Aorta (tissue), 5 donors: ENCODE measurements at places on chromosomes 3 and 15. TPM values are rescaled to one million over a fixed set of nuclear protein-coding genes. Genes with fewer than 3 reads are reported as not detected.
A peak's percentile ranks its signal among the peaks of the same experiment; 100 is the strongest.

Gene CLSTN2
- total RNA-seq = 20.6 TPM

Gene OR5K2
- not detected for total RNA-seq

Gene OSTN
- total RNA-seq = 2.0 TPM

Gene BLM
- 0.94 TPM for total RNA-seq

Gene RTP4
- 3.5 TPM for total RNA-seq

Gene CCDC54
- not detected for total RNA-seq

Gene EOGT
- 134 TPM for total RNA-seq

Gene MCF2L2
- total RNA-seq = 0.75 TPM

Gene THAP10
- total RNA-seq = 0.90 TPM

Gene CELF6
- 1.0 TPM for total RNA-seq

Gene DUOXA2
- total RNA-seq = not detected

Gene TYRO3
- total RNA-seq = 6.0 TPM

Gene ADAMTS7
- 23.9 TPM for total RNA-seq

Gene MINDY4B
- not detected for total RNA-seq

DNA sequence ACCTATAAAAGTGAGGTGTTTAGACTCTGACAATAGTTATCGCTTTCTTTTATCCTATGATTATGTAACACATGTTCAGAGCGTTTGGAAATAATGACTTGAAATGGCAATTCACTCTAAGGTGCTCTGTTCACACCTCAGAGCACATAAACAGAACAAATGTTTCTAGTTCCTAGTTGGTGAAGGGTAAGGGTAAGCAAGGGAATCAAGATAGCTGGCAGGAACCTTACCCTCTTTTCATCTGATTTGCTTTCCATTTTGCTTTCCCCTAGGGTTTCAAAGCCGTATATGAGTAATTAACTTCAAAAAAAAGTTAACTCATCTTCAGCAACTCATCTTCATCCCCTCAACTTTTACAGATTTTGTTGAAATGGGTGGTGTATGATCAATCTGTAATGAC lies 2.3 kb upstream of the ATOSA start:
- no peak for DNase-seq

DNA sequence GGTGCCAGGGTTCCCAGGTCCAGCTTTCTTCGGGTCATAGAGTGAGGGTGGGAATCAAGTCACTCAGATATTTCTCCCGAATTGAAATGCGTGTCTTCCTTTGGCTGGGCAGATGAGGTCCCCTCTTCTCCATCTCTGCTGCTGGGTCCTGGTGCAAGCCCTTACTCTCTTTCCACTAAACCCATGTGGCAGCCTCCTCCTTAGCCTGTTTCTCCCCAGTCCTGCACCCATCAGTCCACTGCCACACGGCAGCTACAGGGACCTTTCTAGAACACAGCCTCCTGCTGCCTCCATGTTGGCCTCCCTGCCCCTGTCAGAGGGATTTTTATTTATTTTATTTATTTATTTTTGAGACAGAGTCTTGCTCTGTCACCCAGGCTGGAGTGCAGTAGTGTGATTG lies 237.4 kb upstream of the CTDSPL start:
- no peak for DNase-seq

GRCh38 chr3:182617500-182617899 lies 175.8 kb upstream of the ATP11B start:
- DNase-seq = no peak

- DNase-seq = no peak
Measured at GRCh38 chr3:156586905-156587759, 32.2 kb upstream of the SSR3 start.

DNA sequence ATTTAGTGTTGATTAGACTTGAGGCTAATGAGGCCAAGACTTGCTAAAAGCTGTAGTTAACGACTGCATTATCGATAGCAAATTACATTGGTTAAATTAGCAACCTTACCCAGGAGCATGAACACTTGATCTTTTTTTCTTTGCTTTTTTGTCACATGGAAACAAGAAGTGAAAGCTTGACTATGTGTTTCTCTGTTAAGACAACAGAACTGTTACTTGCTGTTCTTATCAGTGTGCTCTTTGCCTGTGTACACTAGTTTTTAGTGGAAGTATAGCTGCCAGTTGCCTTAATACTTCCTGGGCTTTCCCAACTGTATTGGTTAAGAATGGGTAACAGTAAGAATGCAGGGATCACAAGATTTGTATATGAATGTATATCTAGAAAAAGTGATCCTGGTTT lies 625.5 kb downstream of the NAALADL2 start:
- DNase-seq = no peak

- DNase-seq = peak; percentile 72
Measured at GRCh38 chr3:194298331-194299227, 52.5 kb downstream of the CPN2 start.

- DNase-seq = no peak
Measured at GRCh38 chr3:47581422-47581821, 2.8 kb upstream of the CSPG5 start.

GRCh38 chr15:37046876-37047614 lies 53.3 kb downstream of the MEIS2 start:
- DNase-seq = no peak

DNA sequence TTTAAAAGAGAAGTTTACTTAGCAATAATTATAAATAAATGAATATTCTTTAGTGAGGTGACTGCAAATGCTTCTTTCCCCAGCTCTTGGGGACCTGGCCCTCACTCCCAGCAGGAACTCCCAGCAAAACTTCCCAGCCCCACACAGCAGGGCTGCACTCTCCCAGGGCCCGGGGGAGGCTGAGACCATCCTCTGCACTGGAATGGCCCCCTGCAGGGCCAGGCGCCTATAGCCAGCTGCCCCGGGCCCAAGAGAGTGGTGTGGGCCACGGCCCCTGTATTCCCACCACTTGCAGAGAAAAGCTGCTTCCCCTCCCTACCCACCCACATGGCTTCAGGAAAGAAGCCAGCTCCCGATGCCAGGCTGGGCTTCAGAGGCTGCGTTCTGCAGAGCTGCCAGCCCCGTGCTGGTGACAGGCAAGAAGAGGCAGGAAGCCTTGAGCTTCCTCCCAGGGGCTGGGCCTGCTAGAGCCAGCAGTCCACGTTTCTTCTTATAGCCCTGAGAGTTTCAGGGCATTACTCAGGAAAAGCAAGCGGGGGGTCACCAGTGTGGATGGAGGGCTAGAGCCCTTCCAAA lies 20.0 kb downstream of the IDH2 start:
- no peak for DNase-seq

- DNase-seq = no peak
Measured at GRCh38 chr3:129461461-129462146, 21.6 kb downstream of the IFT122 start.

DNA sequence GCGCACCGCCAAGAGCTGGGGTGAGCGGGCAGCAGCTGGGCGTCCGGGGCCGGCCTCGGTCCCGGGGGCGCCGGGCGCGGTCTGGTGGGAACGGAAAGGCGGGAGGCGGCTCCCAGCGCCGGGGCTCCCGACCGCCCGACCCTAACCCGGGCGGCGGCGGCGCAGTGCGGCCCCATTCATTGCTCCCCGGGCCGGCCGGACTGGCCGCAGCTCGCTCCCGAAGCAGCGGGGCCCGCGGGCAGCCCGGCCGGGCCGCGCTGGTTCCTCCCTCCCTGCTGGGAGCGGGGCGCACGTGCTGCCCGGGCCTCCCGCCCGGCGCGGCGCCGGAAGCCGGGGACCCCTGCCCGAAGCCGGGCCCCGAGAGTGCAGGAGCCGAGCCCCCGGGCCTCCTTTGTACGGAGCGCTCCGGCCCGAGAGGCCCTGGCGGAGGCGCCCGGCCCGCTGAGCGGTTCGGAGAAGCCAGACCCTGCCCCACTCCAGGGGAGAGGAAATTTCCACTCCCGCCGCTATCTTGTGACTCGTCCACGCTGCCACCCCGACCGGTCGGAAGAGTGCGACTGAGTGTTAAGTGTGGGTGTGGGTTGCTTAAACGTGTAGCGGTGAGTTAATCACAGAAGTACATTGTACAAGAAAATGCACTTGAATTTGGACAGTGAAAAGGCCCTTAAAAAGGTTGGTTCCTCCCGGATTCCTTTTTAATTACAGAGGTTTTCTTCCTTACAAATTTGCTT lies 613 bp downstream of the ATP1B3 start:
- peak; percentile 83 for DNase-seq

GRCh38 chr3:6022621-6023020 lies 835.1 kb downstream of the EDEM1 start:
- no peak for DNase-seq

GRCh38 chr15:77354063-77354462 lies 65.8 kb downstream of the PEAK1 start:
- DNase-seq = no peak

GRCh38 chr15:71379893-71380292 lies 264.6 kb downstream of the THSD4 start:
- no peak for DNase-seq

GRCh38 chr15:31292391-31293015 lies 34.1 kb upstream of the KLF13 start:
- DNase-seq = no peak

GRCh38 chr15:50854601-50855490 lies 53.6 kb upstream of the AP4E1 start:
- no peak for DNase-seq

DNA sequence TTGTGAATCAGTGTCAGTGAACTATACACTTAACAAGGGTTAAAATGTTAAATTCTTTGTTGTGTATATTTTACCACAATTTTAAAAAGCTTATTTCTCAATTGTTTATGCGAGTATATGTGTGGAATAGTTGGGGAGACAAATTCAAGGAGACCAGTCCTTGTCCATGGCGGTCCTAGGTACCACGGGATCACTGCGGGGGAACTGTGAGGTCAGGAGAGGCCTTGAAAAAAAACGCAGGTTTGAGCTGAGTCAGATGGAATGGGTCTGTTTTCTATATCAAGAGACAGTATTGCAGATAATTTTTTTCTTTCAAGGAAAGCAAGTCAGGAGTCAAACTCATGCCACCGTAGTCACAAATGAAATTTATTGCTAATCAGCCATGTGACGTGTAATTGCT lies 18.5 kb downstream of the IGF1R start:
- no peak for DNase-seq

GRCh38 chr15:81080996-81081395 lies 53.1 kb upstream of the CFAP161 start:
- no peak for DNase-seq

- DNase-seq = no peak
Measured at GRCh38 chr15:91694831-91695210, 158.7 kb upstream of the SLCO3A1 start.

- no peak for DNase-seq
Measured at GRCh38 chr15:39918688-39919385, 1.2 kb downstream of the GPR176 start.

- DNase-seq = no peak
Measured at GRCh38 chr3:54530944-54531343, 396.9 kb downstream of the LRTM1 start.

DNA sequence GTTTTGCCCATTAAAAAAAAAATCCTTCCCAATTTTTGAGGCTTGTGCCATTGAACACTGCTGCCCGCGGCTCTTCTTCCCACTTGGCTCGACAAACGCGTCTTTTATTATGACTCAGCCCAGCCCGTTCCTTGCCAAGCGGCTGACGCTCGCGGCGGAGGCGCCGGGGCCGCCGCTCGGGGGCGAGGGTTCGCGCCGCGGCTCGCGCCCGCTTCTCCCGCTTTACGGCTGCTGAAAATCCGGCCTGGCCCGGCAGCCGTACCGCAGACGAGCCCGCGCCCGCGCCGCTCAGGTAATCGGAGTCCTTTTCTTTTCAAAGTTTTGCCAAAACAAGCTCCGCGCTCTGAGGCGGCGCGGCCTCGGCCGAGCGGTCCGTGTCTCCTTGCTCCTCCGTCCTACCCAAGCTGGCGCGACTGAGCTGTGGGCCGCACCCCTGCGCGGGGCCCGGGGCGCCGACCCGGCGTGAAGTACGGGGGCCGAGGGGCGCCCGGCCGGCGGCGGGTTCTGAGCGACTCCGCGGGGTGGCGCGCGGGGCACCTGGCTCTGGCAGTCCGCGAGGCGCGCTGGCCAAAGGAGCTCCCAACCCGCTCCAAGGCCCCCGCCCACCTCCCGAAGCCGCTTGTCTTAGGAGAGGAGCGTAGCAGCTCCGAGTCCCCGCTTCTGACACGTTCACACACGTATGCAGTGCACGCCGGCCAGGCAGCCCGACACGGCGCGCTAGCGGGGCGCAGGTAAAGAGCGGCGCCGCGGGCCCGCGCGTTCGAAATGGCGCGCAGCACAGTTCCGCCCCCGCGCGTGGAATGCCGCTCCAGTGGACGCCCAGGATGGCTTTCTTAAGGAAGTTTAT lies 418.2 kb upstream of the NAALADL2 start:
- DNase-seq = peak; percentile 95

GRCh38 chr15:58457466-58457965 lies 25.7 kb downstream of the LIPC start:
- no peak for DNase-seq

GRCh38 chr15:66461917-66462316 lies 35.6 kb downstream of the SNAPC5 start:
- no peak for DNase-seq

DNA sequence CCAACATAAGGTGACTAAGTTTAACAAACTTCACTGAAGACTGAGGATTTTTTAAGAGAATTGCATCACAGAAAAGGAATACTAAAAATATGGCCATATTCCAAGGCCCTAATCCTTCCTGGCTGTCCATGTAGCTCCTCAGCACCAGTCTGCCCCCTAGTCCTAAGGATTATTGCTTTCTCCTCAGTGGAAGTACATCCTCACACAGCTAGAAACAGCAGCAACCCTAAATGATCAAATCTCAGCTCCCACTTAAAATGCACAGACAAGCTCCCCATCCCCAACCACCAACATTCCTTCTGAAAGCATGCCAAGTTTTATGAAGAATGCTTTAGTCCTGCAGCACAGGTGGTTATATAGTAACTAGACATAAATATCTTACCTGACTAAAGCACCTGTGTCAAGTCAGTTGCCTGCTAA lies 14.7 kb downstream of the ST3GAL6 start:
- DNase-seq = no peak

GRCh38 chr3:6035626-6036025 lies 825.3 kb upstream of the GRM7 start:
- DNase-seq = no peak

DNA sequence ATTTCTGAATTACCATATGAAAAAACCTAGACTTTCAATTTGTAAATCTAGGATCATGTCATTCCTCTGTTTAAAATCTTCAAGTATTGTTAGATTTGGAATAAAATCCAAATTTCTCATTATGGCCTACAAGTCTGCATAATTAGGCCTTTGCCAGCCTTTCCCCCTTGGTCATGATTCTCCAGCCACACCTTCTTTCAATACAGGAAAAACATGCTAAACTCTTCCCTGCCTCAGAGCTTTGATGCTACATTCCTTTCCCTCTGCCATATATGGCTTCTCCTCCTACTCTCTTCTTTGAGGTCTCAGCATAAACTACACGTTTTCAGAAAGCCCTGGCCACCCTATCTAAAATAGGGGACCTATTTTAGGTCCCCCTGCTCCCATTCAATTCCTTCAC lies 48.5 kb downstream of the TM6SF1 start:
- DNase-seq = no peak

DNA sequence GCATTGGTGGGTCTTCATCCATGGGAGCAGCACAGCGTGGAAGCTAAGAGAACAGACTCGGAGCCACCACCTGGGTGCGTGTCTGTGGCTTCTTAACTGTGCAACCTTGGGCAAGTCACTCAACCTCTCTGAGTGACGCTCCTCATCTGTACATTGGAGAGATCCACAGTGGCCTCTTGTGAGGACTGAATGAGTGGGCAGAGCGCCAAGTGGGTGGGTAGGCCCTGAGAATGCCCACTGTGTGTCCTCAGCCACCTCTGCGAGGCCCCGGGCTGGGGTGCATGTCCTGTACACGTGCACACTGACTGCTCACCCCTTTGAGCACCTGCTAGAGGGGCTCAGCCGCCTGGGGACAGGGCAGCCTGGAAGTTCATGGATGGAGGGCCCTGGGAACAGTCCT lies 99.6 kb upstream of the PRR23E start:
- DNase-seq = no peak
